ENCODE measurements at places on chromosomes 7 and 10. TPM values are rescaled to one million over a fixed set of nuclear protein-coding genes. Genes with fewer than 3 reads are reported as not detected.

DNA sequence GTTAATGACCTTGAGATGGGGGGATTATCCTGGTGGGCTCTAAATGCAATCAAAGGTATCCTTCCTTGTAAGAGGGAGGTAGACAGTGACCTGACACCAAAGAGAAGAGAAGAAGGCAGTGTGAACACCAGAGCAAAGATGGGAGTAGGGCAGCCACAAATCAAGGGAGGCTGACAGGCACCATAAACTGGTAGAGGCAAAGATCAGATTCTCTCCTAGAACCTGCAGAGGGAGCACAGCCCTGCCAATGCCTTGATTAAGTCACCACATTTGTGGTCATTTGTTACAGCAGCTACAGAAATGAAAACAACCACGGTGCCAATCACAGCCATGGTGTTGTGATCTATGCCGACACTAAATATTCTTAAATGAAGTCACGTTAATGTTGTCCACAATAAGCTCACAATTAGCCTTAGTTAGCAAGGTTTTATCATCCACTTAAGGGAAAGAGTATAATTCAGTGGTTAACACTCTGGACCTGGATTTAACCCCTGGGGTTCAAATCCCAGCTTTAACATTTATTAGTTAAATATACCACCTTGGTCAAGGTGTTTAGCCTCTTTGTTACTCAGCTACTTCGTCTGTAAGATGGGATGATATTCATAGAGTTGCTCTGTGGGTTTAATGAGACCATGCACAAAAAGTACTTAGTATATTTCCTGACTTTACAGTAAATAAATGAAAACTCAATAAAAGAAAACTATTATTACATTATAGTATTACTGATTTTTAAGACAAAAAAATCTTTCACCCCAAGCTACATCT is 70.8 kb downstream of the SGMS1 start:
- DNase-seq: peak; percentile 39

GRCh38 chr7:71770269-71770907 is 638.4 kb downstream of the GALNT17 start:
- peak; percentile 56 for DNase-seq

Gene OR2A5
- total RNA-seq: not detected

- DNase-seq: no peak
Observed at GRCh38 chr7:45414226-45414625, 159.9 kb upstream of the ADCY1 start.

DNA sequence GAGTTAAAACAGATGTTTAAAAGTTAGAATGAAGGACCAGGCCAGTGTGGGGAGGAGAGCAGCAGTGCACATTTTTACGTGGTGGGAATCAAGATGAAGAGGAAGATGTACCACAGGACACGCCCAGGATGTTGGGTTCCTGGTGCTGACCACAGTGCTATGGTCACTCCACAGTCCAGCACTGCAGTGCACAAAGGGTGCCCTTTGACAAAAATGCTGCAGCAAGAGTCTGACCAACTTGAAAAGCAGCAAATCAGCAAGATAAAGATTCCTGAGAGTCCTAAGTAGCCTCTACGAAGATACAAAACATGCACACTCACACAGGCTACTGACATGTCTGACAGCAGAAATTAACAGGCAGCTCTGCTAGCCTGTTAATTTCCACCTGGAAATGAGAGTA is 107.1 kb downstream of the PIP4K2A start:
- peak; percentile 29 for DNase-seq

Gene DPCD
- 36.2 TPM for total RNA-seq

Gene CADPS2
- total RNA-seq: 13.0 TPM

Gene NKX1-2
- 0.05 TPM for total RNA-seq

- no peak for DNase-seq
Observed at GRCh38 chr7:16419859-16420258, 1.5 kb downstream of the CRPPA start.

Gene GIMAP1
- total RNA-seq: not detected

DNA sequence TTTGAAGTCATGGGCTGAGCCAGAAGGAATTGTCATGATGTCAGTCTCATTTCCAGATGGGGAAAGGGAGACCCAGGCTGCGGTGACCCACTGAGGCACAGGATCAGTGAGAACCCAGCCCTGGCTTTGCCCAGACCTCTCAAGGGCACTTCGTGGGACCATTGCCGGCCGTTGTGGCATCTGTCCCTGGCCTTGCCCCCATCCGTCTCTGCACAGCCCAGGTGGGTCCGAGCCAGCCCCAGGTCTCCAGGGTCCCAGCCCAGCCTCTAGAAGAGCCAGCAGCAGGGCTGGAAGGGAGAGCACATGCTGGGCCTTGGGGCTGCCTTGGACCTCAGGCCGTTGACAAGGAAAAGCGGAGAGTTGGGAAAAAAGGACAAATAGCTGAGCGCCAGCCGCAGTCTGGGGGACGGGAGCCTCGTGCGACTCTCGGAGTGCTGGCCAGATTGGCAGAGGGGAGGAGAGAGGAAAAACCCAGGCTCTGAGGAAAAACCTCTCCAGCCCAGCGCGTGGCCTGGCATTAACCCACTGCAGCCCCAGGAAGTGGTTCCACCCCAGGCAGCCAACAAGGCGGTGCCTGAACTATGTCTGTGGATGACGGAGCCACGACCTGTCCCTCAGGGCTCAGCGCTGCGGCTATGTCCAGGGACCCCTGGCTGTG is 30.2 kb downstream of the GRIFIN start:
- DNase-seq: no peak

Gene LCOR
- total RNA-seq: 10.6 TPM

Gene TMEM270
- 0.23 TPM for total RNA-seq

Gene MCM10
- total RNA-seq: 49.7 TPM

DNA sequence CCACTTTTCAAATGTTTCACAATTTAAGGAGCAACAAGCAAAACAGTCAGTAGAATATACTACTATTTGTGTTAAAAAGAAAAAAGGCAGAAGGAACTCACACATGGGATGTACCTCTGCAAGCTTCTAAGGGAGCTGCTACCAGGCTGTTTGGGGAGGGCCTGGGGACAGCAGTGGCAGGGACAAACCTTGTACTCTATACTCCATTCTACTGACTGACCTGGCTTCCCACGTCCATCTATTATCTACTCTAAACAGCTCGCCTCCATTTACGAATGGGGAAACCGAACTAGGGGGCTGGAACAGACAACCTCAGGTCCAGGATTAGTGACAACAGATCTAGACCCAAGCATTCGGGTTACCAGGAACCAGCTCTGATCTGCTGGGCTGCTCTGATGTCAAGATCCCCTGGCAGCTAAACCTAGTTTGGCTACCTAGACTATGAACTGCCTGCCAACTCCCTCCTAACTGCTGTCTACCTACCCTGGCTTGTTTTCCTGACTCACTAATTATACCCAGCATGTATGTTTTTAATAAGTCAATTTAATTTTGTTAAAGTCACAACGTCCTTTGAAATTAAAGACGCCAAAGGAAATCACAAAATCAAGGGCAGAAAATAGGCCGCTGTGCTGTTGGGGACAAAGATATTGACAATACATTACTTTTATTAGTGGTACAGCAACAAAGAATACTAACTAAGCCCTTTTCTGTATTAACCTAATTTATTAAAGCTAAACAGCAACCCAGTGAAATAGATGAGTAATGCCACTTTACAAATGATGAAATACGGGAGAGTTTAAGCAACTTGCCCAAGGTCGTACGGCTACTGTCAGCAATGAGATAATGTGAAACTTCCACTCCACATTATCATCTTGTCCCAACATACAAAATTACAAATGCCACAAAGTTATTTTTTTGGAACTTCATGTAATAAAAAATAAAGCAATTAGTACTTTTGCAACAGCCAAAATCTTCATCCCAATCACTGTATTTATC is 5.3 kb downstream of the PSAP start:
- no peak for DNase-seq

DNA sequence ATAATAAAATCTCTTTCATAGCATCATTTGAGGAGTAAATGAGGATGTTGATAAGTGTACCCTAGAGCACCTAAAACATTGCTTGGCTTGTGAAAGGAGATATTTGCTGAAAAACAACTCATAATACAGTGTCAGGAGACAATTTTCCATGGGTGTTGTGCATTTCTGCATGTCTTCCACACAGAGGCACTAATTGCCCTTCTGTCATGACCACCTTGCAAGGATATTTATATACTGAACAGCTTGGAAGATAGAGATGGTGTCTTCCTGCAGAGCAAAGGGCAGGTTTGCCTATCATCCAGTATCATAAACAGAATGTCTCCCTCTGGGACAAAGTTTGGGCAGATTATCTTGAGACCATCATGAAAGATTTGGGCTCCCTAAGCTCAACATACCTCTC is 495.2 kb upstream of the LRRN3 start:
- no peak for DNase-seq

Gene FAM221A
- not detected for total RNA-seq

DNA sequence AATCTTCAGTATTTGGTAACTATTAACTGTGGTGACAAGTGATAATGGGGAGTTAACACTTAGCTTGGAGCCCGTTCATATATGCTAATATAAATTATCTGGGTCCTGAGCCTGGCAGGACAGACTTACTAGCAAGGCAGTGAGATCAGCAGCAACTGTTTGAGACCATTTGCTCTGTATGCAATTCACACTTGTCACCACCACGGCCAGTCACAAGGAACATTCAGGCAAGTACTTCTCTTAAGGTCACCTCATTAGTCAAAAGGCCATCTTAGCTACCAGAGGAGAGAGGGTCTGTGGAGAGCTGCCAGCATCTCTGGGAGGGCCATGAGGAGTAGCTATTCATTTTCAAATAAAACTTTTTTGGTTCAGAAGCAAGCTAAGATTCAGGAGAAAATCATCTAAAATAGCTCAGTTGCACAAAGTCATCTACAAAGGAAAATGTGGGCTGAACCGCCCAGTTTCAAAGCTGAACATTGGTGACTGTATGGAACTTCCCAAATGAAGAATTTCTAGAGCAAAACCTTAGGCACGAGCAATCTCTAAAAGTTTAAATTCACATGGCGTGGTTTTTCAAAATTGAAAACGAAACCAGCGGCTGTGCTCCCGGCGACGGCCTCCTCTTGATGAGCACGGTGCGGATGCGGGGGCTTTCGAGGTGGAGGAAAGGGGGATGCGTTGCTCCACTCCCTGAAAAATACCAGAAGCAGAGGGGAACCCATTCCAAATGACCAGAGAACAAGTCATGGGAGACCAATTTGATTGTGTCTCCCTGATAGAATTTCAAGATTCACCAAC is 233.5 kb upstream of the MGMT start:
- DNase-seq: no peak

- no peak for DNase-seq
Observed at GRCh38 chr10:135601-136464, 578 bp downstream of the ZMYND11 start.

Gene CFAP69
- 2.5 TPM for total RNA-seq

GRCh38 chr7:45710271-45711160 is 136.3 kb downstream of the ADCY1 start:
- DNase-seq: no peak
